ENCODE measurements at places on chromosomes 3 and 15.

DNA sequence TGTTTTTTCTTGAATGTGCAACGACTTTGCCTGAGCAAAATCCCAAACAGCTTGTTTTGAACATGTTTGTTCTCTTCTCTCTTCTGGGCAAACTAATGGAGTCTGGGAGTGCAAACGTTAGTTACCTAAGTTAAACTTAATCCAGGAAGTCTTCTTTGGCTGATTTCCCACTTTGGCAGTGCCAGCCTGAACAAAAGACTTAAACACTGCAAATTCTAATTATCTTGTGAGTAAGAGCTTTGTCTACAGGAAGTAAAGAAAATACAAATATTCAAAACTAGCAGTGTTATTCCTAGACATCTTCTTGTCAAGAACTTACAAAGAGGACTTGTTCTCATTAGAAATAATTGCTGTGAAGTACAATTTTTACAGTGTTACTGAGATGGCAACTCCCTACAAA is 16.7 kb upstream of the DENND6A start:
- DNase-seq, result no peak

- DNase-seq, result no peak
Measured at GRCh38 chr3:63295356-63295755, 17.2 kb downstream of the SYNPR start.

- no peak for DNase-seq
Measured at GRCh38 chr3:13352621-13353131, 67.4 kb downstream of the NUP210 start.

GRCh38 chr3:189637750-189638149 is 6.6 kb downstream of the TP63 start:
- no peak for DNase-seq

DNA sequence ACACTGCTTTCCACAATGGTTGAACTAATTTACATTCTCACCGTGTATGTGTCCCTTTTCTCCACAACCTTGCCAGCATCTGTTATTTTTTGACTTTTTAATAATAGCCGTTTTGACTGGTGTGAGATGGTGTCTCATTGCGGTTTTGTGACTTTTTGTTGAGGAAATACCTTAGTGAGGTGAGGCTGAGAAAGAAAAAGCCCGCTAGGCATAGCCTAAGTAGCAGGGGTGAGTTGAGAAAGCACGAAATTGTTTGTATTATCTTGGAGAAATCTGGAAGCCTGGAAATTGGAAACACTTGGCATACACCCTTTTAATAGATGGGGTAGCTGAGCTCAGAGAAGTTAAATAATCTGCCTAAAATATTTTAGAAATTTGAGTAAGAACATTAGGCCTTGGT is 61.5 kb upstream of the CFAP161 start:
- no peak for DNase-seq

GRCh38 chr15:85354461-85354860 is 25.9 kb upstream of the AKAP13 start:
- no peak for DNase-seq

- DNase-seq, result no peak
Measured at GRCh38 chr3:45059132-45059531, 33.0 kb downstream of the CLEC3B start.

GRCh38 chr3:184884359-184885017 is 72.5 kb downstream of the VPS8 start:
- DNase-seq, result no peak

- DNase-seq, result no peak
Measured at GRCh38 chr15:33089878-33090757, 104.4 kb downstream of the FMN1 start.

- DNase-seq, result no peak
Measured at GRCh38 chr3:36837089-36837488, 72.7 kb upstream of the DCLK3 start.

- no peak for DNase-seq
Measured at GRCh38 chr3:113654851-113655250, 41.6 kb downstream of the USF3 start.

DNA sequence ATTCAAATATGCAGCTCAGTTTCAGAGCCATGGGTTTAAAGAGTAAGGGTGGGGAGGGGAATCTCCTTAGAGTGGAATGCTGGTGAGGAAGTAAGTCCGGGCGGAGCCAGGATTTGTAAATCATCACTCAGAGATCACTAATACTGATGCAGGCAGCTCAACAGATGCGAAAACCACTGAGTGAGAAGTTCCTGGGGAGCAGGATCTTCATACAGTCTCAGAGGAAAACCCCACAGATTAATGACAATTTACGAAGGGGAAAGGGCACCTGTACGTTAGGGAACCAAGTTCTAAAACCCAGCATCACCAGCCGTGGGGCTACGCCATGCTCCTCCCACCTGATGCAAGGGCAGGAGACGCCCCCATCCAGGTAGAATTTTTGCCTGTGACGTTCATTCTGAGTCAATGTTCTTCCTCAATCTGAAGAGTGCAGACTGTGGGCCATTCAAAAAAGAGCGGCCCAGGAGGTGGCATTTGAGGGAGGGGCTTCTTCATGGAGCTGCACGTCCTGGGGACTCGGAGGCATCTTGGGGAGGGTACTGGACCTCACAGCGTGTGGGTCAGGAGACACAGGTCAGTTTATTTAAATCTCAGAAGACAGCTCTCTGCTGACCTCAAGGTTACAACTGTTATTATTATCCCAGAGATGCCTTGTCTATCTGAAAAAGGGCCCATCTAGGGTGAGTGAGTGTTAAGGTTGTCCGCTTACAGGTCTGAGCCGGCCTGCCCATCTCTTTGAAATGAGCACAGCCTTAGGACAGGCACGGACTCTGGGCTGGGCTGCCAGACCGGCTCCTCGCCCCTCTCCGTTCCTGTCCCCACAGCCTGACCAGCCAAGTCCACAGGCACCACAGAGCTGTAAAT is 228.0 kb downstream of the XXYLT1 start:
- no peak for DNase-seq

GRCh38 chr3:105006164-105006563 is 360.5 kb upstream of the ALCAM start:
- DNase-seq, result no peak

DNA sequence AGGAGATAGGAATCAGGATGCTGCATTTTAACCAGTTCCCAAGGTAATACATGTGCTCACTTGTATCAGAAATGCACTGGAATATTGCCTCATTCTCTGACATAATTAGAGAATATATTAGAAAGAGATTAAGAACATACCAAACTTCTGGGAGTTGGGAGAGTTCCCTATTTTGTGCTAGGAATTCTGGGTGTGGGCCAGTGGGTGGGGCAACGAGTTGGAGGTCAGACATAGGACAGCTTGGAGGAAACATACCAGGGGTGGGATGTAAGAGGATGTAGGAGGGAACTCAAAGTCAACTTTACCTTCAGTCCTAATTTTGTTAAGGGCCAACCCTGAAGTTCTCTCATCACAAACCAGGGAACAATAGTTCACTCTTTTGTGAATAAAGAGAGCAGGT is 83.6 kb downstream of the SLC7A14 start:
- DNase-seq, result no peak

GRCh38 chr3:196115678-196116083 is 33.8 kb upstream of the TFRC start:
- DNase-seq, result no peak

- DNase-seq, result no peak
Measured at GRCh38 chr3:89165636-89166263, 58.3 kb downstream of the EPHA3 start.

GRCh38 chr3:24288496-24289236 is 206.0 kb downstream of the THRB start:
- DNase-seq, result no peak

DNA sequence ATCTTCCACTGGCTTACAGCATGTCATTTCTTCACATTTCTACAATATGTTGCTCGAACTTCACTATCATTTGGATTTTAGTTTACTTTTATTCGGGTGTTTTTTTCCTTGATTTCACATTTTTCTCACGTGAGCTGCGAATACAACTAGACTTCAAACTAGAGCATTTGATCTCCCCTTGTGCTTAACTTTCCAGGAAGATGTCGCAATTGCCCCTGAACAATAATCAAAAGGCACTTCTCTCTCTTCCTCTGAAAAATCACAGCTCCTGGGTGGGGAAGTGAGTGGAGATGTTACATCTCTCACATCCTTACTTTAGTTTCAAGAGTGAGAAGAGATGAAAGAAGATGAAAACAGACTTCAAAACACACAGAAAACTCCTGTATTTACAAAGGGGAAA is 587.9 kb downstream of the TBL1XR1 start:
- DNase-seq, result no peak

GRCh38 chr3:28077572-28077971 is 163.8 kb upstream of the CMC1 start:
- no peak for DNase-seq

DNA sequence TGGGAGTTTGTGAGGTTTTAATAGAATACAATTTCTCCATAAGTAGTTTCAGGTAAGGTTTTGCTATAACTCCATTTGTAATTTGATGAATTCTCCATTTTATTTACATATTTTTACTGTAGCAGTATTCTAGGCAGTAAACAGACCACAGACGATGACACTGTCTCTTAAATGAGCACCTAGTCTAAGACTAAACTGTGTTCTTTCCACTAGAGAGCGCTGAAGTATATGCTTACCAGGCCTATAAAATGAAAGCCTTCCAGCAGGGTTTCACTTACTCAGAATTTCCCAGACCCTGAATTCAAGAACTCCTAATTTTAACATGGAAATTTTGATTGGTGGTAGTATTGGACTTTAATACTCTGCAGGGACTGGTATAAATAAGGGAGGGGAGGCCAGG is 41.6 kb downstream of the POLG start:
- no peak for DNase-seq

- DNase-seq, result no peak
Measured at GRCh38 chr3:126854666-126855065, 128.2 kb upstream of the PLXNA1 start.

DNA sequence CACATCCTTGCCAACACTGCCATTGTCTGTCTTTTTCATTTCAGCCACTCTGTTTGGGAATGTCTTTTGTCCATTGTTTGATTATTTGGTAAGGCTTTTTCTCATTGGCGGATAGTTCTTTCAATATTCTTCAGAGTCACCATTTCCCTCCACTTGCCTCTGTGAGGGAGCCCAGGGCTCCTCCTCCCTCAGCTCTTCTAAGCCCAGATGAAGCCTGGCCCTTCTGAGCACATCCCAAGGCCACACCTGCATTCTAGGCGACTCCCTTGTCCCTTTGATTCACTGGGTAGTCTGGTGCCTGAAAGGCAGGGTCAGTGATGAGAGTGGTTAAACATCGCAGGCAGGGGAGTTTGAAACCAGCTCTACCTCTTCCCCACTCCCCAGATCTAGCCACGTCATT is 12.4 kb upstream of the LTF start:
- no peak for DNase-seq

DNA sequence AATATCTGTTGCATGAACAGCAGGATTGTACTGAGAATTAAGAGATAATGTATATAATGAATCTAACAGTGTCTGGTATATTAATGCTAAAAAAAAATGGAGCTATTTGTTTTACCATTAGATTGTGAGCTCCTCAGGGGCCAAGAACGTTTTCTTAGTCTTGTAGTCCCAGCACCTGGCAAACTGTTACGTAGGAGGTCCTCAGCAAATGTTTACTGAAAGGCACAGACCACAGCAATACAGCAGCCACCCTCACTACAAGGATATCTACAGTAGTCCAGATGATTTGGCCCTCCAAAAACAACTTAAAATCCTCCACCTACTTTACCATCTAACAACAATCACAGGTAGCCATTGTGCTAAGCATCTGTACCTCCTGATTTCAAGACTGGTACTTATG is 59.7 kb downstream of the MSL2 start:
- no peak for DNase-seq

DNA sequence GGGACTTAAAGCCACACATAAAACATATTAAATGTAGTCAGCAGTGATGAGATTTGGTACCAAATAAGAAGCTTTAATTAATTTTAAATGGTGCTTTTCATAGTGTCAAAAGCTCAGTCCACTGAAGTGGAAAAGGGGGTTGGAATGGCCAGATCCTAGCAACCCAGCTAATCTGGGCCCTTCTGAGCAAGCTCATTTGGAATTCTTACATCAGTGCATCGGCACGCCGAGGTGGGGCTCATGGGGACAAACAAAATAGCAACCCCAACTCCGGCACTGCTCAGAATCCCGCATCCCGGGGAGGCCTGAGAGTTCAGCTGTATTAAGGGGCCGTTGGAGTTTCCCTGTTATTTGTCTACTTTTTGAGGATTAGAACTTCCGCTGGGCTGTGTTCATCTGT is 526.4 kb downstream of the SOX2 start:
- no peak for DNase-seq

GRCh38 chr3:56365905-56366640 is 102.2 kb downstream of the ERC2 start:
- DNase-seq, result no peak

DNA sequence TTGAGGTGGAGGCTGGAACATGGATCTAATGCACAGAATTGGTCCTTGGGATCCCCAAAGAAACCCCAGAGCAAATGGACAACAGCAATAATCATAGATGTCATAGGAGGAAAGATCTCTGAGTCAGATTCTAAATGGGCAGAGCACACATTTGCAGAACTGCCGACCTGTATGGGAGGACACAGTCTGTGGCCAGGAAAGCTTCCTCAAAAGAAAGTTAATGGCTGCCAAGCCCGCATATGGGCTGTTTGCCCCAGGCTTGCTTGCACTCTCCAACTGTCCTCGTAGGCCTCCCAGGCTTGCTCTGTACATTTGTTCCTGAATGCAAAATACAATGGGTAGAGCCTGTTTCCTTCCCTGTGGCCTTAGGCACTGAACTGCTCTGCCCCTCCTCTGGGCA is 102.0 kb upstream of the PLXNA1 start:
- no peak for DNase-seq

DNA sequence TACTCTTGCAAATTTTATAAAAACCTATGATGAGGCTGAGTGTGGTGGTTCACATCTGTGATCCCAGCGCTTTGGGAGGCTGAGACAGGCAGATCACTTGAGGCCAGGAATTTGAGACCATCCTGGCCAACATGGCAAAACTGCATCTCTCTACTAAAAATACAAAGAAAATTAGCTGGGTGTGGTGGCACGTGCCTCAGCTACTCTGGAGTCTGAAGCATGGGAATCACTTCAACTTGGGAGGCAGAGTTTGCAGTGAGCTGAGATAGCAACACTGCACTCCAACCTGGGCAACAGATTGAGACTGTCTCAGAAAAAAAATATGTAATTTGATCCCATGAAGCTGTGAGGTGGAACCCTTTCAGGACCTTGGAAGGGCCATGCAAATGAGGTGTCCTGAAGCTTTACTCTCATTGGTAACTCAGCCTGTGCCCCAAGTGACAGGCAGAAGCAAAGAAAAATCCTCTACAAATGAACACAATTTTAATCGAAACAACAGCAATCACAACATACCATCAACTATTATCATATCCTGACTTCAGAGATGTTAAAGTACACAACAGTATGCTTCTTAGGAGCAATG is 84.6 kb upstream of the CDV3 start:
- no peak for DNase-seq

- DNase-seq, result no peak
Measured at GRCh38 chr15:57220205-57220604, 156.1 kb upstream of the CGNL1 start.

Data from activated CD8-positive, alpha-beta memory T cell treated with anti-CD3 and anti-CD28 coated beads for 1 hour (primary cell).